ENCODE measurements at places on chromosomes 11 and 22.

DNA sequence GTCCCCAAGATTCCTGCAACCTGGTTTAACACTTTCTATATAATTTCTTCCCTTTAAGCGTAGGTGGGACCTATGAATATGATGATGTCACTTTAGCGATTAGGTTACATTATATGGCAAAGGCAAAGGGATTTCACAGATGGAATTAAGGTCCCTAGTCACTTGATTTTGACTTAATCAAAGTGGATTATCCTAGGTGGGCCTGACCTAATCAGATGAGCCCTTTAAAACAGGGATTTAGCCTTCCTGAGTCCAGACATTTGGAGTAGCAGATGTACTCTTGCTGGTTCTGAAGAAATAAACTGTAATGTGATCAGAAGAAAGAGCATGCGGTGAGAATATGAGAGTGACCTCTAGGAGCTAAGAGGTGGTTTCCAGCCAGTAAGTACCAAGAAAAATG is 67.8 kb upstream of the LIN7C start:
- no peak for DNase-seq

DNA sequence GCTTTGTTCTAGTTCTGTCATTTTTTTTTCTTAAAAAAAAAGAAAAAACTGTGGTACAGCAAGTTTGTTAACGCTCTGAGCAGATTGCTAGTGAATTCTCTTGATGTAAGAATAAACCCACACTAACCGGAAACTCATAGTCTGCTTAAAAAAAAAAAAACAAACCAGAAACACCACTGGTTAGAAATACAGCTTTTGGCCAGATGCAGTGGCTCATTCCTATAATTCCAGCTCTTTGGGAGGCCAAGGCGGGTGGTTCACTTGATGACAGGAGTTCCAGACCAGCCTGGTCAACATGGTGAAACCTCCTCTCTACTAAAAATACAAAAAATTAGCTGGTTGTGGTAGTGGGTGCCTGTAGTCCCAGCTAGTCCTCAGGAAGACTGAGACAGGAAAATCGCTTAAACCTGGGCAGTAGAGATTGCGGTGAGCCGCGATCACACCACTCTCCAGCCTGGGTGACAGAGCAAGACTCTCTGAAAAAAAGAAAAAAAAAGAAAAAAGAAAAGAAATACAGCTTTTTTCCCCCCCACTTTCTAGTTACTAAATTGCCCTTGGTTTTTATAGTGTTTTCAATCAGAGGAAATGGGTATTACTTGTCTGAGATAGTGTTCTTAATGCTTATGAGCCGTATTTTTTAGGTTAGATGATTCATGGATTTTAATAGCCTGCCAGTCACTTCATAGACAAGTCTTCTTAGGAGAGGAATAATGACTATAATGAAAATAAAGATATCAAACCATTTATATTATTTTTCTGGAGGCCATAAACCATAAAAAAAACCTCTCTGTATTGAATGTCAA is 222.8 kb downstream of the DDX10 start:
- no peak for DNase-seq

DNA sequence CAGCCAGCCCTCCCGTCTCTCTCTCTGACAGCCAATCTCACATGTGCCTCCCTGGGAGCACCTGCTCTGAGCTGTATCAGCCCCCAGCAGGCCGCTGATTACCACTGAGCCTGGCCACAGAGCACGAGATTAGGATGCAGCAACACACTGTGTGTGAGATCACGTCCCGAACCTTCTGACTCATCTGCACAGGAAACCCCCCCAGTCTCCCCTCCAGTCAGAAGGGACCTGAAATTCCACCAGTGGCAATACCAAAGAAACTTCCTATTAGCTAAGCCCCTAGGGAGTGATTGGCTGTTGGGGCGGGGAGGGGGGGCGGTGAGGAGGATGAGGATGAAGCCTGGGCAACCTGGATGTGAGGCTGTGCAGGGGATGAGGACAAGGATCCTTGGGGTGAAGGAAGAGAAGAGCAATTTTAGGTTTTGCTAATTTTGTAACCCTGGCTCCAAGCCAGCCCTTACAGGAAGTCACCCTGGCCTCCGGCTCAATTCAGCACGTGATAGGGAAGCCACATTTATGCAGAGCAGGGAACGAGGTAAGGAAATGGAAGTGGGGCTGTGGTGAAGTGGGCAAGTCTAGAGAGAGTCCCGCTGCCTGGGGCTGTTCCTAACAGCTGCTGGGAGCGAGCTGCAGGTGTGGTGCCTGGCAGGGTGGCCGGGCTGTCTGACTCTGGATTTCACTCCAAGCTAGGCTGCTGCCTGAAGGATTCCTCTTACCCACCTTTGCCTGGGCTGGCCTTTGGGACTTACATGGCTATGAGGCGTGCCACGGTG is 1.9 kb downstream of the SLC43A3 start:
- no peak for DNase-seq

- peak; percentile 49 for DNase-seq
Measured at GRCh38 chr11:123525511-123525918, 95.4 kb downstream of the GRAMD1B start.

GRCh38 chr11:99316776-99317520 is 296.2 kb downstream of the CNTN5 start:
- no peak for DNase-seq

- no peak for DNase-seq
Measured at GRCh38 chr11:106001304-106002012, 20.6 kb downstream of the MSANTD4 start.
